ENCODE measurements at places on chromosomes 1 and 21.

DNA sequence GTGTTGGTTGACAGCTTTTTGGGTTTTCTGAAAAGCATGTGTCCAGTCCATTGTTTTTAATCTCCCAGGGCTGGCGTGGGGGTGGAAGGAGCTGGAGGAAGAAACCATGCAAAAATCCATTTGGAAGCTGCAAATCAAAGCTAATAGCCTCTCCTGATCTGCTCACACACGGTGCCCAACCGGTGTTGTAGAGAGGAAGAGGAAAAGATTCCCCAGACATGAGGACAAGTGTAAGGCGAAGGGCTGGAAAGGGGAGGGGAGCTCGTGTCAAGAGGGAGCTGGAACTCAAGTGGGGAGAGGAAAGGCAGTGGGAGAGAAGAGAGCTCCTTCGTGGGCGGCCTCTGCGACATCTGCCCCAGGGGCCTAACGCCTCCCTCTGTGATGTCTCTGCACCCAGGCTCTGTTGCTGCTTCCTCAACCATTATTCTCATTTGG lies 112.3 kb upstream of the IRF2BP2 start:
- DNase-seq, result no peak

- no peak for DNase-seq
Observed at GRCh38 chr21:43783098-43783700, 6.2 kb upstream of the RRP1 start.

DNA sequence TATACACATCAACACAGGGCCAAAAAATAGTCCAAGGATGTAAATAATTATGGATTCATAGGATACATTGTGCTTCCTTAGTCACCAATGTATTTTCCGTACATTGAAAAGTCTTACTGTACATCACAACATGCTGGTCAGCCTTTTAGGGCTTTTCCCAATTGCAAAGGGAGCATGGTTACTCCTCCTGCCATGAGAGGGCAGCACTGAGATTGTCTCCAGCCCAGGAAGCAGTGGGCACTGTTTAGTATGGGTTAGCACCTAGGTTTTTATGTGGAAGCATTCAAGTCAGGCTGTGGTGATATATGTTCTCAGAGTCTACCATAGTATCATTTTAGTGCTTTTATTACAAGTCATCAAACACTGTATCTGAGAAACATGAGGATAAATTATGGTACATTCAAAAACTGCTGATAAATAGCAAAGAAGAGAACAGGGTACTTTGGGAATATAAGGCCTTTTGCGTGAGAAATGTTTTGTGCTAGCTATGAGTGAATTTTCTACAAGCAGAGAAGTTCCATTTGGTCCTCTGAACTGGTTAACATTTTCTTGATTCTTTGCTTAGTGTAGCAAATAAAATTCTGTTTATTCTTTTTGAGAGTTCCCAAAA lies 34.0 kb downstream of the ST6GALNAC5 start:
- DNase-seq, result peak; percentile 15

- DNase-seq, result no peak
Observed at GRCh38 chr21:39221282-39221996, 38.2 kb upstream of the PSMG1 start.

DNA sequence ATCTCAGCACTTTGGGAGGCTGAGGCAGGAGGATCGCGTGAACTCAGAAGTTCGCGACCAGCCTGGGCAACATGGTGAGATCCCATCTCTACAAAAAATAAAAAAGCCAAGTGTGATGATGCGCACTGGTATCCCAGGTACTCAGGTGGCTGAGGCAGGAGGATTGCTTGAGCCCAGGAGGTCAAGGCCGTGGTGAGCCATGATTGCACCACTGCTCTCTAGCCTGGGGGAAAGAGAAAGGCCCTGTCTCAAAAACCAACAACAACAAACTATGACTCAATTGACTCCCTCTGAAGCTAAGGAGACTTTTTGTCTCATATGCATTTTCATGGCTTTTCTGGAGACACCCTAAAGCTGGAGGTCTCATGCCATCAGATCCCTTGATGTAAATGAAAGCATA lies 118.8 kb downstream of the CCDC185 start:
- no peak for DNase-seq

DNA sequence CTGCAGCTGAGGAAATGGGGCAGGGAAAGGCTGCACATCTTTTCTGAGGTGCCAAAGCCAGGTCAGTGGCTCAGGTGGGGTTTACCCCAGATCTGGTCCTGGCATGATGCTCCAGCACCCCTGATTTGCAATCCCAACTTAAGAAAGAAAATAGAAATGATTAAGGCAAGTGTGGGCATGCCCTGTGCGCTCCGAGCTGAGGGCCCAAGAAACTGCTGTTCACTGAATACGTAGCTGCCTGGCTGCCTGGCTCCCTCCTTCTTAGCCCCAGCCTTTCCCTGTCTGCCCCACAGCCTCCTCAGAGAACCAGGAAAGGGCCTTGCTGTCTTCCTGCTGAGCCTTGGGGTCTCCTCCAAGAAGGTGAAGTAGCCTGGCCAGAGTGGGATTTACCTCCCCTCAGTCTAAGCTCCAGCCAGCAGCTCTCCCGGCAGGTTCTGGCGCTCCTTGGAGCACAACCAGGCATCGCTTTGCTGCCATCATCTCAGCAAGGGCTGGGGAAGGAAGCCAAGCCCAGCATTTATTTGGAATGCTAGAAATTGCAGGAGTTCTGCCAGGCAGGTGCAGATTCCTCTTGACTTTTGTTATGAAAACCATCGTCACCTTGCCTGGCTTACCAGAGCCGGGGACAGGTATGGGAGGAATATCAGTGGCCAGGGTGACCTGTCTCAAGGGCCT lies 51.3 kb upstream of the SELENON start:
- no peak for DNase-seq

- DNase-seq, result no peak
Observed at GRCh38 chr21:43984905-43985689, 27.0 kb upstream of the TRAPPC10 start.

DNA sequence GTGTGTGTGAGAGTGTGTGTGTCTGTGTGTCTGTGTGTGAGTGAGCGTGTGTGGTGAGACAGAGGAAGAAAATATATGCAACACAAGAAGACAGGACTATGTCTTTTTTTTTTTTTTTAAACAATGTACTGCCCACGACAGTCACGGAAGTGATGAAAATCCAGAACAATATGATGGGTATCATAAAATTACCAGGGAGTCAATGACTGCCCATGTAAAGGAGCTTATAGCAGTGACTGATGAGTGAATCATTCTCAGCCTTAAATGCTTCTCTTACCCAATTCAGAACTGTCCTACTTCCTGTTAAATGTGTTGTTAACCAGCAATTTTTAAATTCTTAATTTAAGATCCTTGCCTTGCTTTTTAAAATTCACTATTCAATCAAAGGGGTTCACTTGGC lies 46.6 kb downstream of the RGS7 start:
- no peak for DNase-seq

- no peak for DNase-seq
Observed at GRCh38 chr1:215156232-215156631, 73.7 kb downstream of the KCNK2 start.

- no peak for DNase-seq
Observed at GRCh38 chr21:42733037-42733627, 79.7 kb downstream of the PDE9A start.

GRCh38 chr1:35509558-35509957 lies 47.6 kb downstream of the KIAA0319L start:
- DNase-seq, result no peak

DNA sequence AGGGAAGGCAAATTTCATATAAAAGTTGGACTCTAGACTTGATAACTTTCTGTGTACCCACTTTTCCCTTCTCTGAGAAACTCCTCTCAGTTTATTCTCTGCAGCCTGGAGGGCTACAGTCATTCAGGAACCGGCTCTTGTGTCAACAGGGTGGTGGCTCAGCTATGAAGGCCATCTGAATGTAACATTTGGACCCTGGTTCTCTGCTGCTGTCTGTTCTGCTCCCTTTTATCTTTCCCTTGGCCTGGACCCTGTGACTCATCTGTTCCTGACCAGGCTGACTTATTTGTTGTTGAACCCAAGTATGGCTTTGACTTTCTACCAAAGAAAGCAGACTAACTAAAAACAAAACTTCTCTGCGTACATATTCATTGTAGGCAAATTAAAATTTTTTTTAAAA lies 75.4 kb downstream of the CENPF start:
- DNase-seq, result no peak

DNA sequence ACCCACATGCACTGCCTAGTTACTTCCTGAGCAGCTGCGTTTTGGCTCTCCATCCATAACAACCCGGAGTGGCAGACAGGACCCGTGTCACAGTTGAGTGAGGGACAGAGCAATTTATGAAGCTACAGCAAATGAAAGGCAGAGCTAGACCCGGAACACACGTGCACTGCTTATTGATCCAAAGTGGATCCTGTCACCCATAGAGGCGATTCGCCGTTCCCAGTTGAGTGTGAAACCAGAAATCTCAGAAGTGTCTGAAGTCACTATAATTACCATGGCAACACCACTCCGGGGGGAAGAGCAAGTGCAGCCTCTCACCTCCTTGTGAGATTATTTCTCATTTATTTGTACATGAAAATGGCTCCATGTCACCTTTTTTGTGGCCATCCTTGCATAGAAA lies 365.2 kb downstream of the DSCAM start:
- no peak for DNase-seq

- no peak for DNase-seq
Observed at GRCh38 chr1:177948336-177948972, 21.4 kb downstream of the SEC16B start.

- no peak for DNase-seq
Observed at GRCh38 chr1:180527101-180527669, 24.8 kb upstream of the ACBD6 start.

DNA sequence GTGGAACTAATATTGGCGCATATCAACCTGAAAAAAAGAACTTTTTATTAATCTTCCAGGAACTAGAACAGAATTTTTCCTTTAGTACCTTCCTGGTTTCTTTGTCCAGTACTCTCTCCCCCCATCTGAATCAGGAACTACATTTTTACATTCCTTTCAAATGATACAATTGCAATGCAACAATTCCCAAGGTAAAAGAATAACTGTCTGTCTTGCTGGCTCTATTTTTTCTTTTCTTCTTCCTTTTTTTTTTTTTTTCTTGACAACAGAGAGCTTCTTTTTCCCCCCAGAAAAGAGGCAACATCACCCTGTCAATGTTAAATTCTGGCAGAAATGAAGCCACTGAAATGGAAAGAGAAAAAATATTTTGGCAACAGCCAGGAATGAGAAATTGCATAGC lies 4.5 kb upstream of the CD101 start:
- no peak for DNase-seq

GRCh38 chr1:61338899-61339298 lies 256.5 kb downstream of the NFIA start:
- no peak for DNase-seq

- DNase-seq, result no peak
Observed at GRCh38 chr1:111856411-111857185, 100.9 kb downstream of the DDX20 start.

DNA sequence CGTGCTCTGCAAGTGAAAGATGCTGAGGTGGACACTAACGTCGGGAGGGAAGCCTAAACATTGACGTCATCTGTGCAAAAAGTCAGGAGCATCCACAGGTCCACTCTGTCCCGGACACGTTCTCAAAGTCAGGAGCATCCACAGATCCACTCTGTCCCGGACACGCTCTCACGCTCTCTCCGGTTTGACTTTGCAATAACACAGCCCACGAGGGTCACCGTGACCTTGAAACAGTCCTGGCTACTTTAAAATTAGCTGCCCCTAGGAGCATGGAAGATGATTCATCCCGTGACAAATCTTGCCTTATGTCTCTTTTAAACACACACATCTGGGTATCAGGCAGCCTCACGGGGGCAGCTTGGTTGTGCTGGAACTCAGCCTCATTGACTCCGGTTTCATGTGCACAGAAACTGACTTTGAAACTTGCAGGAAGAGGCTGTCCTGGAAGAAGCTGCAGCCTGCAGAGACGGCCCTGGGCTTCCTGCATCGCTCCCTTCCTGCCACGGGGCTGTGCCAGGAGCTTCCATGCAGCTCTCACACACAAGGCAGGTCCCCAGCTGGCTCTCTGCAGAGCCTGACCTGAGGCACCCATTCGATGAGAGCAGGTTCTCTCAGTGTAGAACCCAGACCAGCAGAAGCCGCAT lies 18.1 kb upstream of the COL18A1 start:
- DNase-seq, result peak; percentile 7

- DNase-seq, result no peak
Observed at GRCh38 chr1:107648071-107648470, 316.9 kb downstream of the VAV3 start.

GRCh38 chr1:115980998-115981993 lies 5.0 kb downstream of the SLC22A15 start:
- DNase-seq, result no peak

GRCh38 chr1:51664421-51665240 lies 47.7 kb downstream of the OSBPL9 start:
- DNase-seq, result no peak

GRCh38 chr1:206951318-206952100 lies 5.2 kb upstream of the PIGR start:
- no peak for DNase-seq

DNA sequence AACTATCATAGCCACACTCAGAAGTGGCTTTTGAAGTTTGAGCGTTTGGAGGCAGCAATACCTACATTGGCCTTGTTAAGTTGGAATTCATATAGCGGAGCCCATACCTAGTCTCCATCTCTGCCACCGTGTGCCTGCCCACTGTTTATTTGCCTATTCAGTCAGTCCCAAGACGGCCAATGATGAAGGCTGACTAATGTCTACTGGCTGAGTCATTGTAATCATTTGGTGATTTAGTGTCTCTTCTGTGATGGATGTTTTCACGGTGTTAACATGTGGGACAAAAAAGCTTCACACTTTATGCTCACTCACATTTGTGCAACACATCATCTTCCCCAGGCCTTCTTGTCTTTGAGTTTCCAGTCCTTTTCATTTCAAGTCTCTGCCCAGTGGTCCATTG lies 92.6 kb upstream of the PBX1 start:
- DNase-seq, result no peak

- DNase-seq, result no peak
Observed at GRCh38 chr1:152169366-152170025, 10.5 kb upstream of the RPTN start.

DNA sequence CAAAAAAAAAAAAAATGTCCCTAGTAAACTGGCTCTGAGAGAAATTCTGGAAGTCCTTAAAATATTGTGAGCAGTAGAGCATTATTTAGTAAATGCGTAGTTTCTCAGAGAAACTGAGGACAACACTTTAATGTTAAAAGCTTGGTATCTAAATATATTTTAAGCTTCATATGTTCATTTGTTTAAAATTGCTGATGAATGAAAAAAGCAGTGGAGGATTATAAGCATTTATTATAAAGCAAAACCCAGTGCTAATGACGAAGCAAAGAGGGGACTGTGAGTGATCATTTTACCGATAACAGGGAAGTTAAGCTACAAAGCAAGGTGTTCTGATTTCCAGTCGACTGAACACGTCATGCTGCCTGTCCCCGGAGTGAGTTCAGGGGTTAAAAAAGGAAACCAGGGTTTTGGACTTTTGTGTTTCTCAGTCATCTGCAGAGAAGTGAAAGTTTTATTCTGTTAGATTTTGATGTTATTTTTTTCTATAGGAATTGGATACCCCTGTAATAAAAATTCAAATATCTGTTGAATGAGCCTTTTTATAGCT lies 64.5 kb upstream of the SCCPDH start:
- no peak for DNase-seq

GRCh38 chr1:90132306-90132705 lies 137.4 kb downstream of the ZNF326 start:
- DNase-seq, result no peak

GRCh38 chr1:241274693-241275092 lies 82.3 kb downstream of the RGS7 start:
- DNase-seq, result no peak

Data from activated naive CD4-positive, alpha-beta T cell treated with anti-CD3 and anti-CD28 coated beads, Interleukin-2, amount 50 U/mL, for 16 hours (primary cell).